Astrocyte of the hippocampus (primary cell): ENCODE measurements at places on chromosomes 13 and 19.

GRCh38 chr13:95226476-95226875, 74.8 kb downstream of the ABCC4 start:
- no peak for DNase-seq

DNA sequence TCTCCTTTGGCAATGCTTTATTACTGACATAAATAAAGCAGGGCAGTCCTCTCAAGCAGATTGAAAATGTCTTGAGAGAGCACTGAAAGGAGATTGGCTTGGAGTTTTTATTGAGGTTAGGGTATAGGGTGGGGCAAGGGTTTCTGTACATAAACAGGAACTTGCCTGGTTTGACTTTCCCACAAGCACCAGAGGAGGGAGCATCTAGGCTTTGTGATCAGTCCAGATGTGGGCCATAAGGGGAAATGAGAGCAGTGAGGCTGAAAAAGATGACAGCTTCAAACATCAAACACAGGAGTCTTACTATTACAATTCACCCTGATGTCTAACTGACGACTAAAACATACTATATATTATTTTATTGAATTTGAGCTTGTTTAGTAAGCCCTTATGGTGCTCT, 260.9 kb downstream of the MTUS2 start:
- no peak for DNase-seq

DNA sequence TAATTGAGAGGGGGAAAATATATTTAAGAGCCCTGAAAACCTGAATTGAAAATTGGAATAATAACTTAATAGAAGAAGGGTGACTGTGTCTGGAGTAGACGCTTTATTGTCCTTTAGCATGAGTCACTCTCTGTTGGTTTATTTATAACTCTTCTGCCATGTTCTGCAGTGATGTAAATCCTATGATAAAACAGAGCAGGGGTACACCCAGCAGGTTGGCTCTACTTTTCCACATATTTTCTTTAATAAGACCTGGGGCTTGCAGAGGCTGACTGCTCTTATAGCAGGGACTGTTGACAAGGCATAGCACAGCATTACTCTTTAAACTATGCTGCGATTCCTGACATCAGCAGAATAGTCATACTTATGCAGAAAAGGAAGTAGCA, 389.9 kb upstream of the PCDH9 start:
- DNase-seq = peak; percentile 49

- DNase-seq = peak; percentile 88
These were observed 1201.3 kb downstream of the EFNB2 start for GRCh38 chr13:105334211-105334610.

DNA sequence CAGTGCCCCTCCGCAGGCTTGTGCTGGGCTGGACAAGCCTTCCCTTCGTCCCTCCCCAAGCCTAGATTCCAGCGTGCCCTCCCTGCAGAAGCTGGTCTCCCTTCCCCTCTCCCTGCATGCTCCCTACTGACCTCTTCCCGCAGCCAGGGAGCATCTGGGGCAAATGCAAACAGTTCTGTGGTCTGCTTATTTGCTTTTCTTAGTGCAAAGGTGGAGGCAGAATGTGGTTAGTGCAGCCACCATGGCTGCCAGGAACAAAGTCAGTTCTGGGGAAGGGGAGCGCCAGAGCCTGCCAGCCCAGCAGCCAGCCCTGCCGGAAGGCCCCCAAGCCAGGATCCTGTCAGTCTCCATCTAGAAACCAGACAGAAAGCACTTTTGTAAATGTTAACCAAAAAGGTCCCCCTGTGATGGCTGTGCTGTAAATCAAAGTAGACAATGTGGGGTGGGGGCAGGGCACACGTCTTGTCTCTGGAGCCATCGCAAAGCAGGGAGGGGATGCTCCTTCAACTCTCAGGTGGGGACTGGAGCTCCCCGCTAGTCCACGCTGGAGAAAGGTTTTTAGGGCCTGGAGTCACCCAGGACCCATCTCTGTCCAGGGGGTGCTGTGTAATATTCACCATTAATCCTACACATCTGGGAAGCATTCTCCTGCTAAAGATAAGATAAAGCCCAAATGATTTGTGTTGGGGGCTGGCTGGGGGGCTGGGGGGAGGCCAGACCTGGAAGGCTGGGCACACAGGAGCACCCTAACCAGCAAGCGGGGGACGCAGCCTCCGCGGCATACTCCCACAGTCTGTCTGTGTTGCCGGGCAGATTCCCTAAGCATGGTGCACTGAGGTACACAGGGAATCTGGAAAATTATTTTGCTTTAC, 30.9 kb downstream of the SERP2 start:
- peak; percentile 28 for DNase-seq
